Endothelial cell (in vitro differentiated cells): ENCODE measurements at places on chromosomes 7 and 10.

DNA sequence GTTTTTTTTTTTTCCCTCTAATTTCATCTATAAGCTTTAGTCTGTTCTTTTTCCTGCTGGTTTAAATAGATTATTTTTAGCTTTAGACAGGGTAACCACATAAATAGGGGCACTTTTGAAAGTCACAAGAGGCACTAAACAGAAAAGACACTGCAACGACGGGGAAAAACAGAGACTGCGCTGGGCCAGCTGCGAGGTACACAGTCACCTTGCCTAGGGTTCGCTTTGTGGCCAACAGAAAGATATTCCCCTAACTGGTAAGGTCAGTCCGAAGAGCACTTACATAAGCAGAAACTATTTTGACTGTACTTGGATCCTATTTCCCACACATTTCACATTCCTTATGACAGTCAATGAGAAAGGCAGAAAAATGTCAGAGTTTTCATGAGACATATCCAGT is 175.6 kb upstream of the PHF14 start:
- H3K4me3 ChIP-seq: no peak overlapping the region
- DNase-seq: no peak
- no peak overlapping the region for H3K27ac ChIP-seq
- H3K4me1 ChIP-seq: no peaks in the 10 kb centered on the region
- H3K36me3 ChIP-seq: no peaks in the 10 kb centered on the region

GRCh38 chr10:100767422-100767775 is 22.0 kb downstream of the PAX2 start:
- no peak for DNase-seq
- H3K4me1 ChIP-seq: peaks cover 34% of the 10 kb centered on the region

DNA sequence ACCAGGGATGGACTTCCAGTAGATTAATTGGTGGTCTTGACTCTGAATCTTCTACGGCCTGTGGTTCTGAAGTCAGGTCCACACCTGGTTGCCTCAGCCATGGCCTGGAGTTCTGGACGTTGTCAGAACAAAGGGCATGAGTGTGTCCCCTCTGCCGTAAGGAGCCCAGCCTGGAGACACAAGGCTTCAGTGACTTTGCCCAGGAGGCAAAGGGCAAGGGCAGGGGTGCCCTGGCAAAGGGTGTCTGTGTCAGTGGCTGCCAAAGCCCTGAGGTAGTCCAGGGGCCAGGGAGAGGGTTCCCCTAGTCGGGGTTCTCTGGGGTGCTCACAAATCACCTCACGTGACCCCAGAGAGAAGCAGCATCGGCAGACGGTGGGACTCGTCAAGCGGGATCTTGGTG is 273.2 kb upstream of the ZNF32 start:
- H3K27me3 ChIP-seq: peaks cover 6% of the 10 kb centered on the region
- H3K27ac ChIP-seq: no peak overlapping the region
- no peaks in the 10 kb centered on the region for H3K36me3 ChIP-seq
- DNase-seq: no peak
- H3K4me1 ChIP-seq: no peaks in the 10 kb centered on the region
- no peak overlapping the region for H3K4me3 ChIP-seq

- DNase-seq: no peak
- no peak overlapping the region for H3K27ac ChIP-seq
- H3K36me3 ChIP-seq: no peaks in the 10 kb centered on the region
- H3K27me3 ChIP-seq: peaks cover 1% of the 10 kb centered on the region
- H3K4me1 ChIP-seq: no peaks in the 10 kb centered on the region
- H3K4me3 ChIP-seq: no peak overlapping the region
Measured at GRCh38 chr10:92278996-92279696, 11.7 kb downstream of the CPEB3 start.

DNA sequence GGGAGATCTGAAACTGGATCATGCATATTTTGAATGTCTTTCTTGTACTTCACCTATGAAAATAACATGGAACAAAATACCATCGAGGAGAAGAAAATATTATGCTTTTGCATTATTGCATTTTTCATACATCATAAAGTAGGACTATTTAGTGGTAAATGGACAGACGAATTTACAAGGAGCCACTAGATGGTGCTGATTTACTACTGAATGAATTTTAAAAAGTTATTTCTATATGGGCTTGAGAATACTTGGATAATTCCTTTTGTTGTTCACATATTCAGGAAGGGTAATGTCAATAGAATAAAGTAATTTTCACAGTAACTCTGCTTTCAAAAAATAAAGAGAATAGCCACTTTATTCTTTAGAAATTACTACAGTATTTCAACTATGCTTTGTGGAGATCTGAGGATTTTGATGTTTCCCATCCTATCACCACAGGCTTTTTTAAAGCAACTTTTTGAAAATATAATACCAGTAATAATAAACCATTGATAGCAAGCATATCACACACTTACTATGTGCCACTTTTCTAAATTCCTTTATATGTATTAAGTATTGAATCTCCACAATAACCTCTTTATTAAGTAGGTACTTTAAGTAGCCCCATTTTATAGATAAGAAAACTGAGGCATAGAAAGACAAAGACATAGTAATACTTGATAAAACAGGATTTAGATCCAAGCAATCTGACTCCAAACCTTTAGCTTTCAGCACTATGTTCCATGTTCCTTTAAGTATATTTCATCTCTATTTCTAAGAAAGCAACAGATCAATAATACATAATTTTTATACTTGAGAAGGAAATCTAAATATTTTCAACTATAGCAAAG is 38.6 kb downstream of the NEBL start:
- DNase-seq: no peak
- no peak overlapping the region for H3K27ac ChIP-seq
- no peaks in the 10 kb centered on the region for H3K36me3 ChIP-seq
- no peaks in the 10 kb centered on the region for H3K4me1 ChIP-seq
- peaks cover 9% of the 10 kb centered on the region for H3K27me3 ChIP-seq

DNA sequence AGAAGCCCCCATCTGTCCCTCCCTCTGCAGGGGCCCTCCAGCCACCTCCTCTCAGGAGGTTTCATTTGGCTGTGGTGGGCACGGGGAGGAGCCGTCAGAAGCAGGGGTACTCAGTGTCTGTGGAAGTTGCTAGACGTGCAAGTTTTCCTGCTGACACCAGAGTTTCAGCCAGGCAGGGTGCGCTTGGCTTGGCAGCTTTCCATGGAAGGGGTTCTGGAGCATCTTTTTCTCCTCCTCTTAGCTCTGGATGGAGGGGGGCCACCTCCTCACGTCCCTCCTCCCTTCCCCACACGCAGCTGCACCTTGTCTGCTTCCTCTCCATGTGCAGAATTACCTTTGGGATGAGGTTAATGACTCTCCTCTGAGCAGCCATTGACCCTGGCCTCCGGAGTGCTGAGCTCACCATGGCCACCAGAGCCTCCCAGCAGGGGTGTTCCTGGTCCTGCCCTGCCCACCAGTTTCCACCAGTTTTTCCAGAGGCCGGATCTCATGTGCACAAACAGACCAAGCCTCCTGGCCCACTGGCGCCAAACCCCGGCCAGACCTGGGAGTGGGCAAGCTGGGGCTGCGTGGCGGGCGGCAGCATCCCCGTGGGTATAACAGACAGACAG is 579.8 kb upstream of the FOXK1 start:
- DNase-seq: no peak
- H3K27ac ChIP-seq: no peak overlapping the region
- H3K4me3 ChIP-seq: no peak overlapping the region
- peaks cover 8% of the 10 kb centered on the region for H3K36me3 ChIP-seq
- peaks cover 18% of the 10 kb centered on the region for H3K4me1 ChIP-seq
- H3K27me3 ChIP-seq: peaks cover 10% of the 10 kb centered on the region

GRCh38 chr10:75305675-75306074 is 69.9 kb upstream of the COMTD1 start:
- DNase-seq: no peak
- no peaks in the 10 kb centered on the region for H3K4me1 ChIP-seq
- no peak overlapping the region for H3K4me3 ChIP-seq
- no peak overlapping the region for H3K27ac ChIP-seq
- H3K27me3 ChIP-seq: no peaks in the 10 kb centered on the region
- H3K36me3 ChIP-seq: no peaks in the 10 kb centered on the region

- no peaks in the 10 kb centered on the region for H3K4me1 ChIP-seq
- H3K36me3 ChIP-seq: peaks cover 4% of the 10 kb centered on the region
- H3K4me3 ChIP-seq: no peak overlapping the region
- no peak overlapping the region for H3K27ac ChIP-seq
- no peak for DNase-seq
Measured at GRCh38 chr10:43419997-43420368, 11.0 kb upstream of the HNRNPF start.

- H3K27ac ChIP-seq: no peak overlapping the region
- peaks cover 2% of the 10 kb centered on the region for H3K27me3 ChIP-seq
- no peaks in the 10 kb centered on the region for H3K36me3 ChIP-seq
- no peaks in the 10 kb centered on the region for H3K4me1 ChIP-seq
- no peak overlapping the region for H3K4me3 ChIP-seq
Measured at GRCh38 chr10:60757420-60757895, 20.8 kb upstream of the CDK1 start.

DNA sequence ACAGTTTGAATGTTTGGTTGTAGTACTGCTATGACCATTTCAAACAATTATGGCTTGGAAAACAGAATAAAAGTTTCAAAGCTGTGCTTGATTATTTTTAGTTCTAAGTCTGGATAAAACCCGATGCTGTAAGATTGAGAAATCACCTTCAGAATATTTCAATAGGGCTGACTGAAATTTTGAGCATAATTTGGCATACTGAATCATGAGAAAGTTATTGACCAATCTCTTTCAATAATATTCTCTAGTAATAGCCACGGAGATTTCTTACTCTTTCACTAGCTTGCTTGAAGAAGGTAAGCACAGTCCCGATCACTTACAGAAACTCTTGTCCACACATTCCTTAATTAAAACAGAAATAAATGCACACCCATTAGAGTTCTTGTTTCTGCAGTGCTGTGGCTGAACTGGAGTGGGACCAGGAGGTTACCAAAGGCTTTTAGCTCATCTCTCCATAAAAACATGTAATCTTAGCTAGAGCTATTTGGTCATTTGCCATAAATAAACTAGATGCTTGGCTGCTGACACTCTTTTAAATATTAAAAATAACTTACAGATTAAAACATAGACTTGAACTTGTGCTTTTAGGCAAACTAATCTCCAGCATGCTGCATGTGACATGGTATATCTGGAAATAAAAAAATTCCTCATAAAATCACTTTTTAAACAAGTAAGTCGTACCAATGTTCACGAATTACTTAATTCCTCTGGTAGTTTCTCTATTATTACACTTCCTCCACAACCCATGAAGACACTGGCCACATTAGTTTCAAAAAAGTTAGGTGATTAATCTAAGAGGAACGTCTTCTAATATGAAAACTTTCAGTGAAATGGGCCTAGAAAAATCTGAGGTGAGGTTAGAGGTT is 97.8 kb downstream of the AGMO start:
- no peaks in the 10 kb centered on the region for H3K27me3 ChIP-seq
- H3K27ac ChIP-seq: no peak overlapping the region
- H3K4me3 ChIP-seq: no peak overlapping the region
- no peak for DNase-seq

DNA sequence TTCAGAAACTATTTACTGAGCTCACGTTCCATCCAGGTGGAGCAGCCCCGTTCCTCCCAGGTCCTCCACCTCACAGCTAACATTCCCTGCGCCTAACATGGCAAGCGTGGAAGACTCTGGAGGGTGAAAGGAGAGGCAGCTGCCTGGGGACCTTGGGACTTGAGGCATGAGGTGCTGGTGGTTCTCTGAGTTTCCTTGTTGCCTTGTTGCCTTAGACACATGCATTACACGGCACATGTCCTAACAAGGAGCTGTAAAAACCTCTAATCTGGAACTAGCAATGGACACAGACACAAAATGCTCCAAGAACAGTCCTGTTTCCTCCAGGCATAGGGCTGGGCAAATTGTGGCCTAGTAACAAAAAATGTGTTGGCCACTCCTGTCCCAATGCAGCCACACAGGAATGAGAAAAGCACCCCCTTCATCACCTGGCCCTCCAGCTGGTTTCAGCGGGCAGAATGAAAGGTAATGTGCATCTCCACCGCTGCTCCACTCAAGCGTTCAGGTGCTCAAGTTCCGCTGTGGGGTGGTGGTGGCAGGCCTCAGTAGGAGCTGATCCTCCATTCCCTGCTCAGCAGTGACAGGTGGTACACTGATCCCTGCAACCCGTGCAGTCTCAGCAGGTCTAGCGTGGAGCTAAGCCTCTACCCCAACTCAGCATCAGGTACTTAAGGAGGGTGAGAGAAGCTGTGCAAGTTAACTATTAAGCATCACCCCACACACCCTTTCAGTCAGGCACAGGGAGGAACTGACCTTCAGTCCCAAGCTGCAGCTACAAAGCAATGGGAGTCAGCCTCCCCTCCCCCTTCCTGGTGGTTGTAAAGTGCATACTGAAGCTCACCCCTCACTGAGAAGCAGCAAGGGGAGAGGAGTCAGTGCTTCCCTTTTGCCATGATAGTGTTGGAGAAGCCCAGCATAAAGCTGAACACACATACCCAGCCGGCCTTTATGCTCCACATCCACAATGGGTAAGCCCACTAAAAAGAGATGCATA is 382.8 kb downstream of the SDK1 start:
- H3K4me3 ChIP-seq: no peak overlapping the region
- H3K27me3 ChIP-seq: no peaks in the 10 kb centered on the region
- no peak for DNase-seq
- H3K4me1 ChIP-seq: no peaks in the 10 kb centered on the region

DNA sequence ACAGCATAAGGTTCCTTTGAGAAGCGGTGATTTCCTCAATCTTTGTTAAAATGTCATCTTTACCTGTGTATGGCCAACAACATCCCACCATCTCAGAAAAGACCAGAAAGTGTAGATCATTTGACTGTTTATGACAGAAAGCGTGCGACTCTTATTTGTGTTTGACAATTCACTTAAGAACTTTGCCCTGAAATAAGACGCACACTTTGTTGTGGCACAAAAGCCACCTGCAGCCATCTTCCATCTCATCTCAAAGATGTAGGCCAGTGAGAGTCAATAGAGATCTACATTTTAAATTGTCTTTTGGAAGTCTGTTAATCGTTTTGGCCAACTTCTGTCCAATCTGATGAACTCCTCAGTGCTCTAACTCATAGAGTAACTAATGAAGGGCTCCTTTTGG is 114.0 kb downstream of the CALN1 start:
- peaks cover under 1% of the 10 kb centered on the region for H3K27me3 ChIP-seq
- H3K27ac ChIP-seq: no peak overlapping the region
- DNase-seq: no peak
- no peak overlapping the region for H3K4me3 ChIP-seq
- peaks cover 6% of the 10 kb centered on the region for H3K4me1 ChIP-seq
- no peaks in the 10 kb centered on the region for H3K36me3 ChIP-seq

- no peak overlapping the region for H3K27ac ChIP-seq
- H3K36me3 ChIP-seq: no peaks in the 10 kb centered on the region
- H3K4me3 ChIP-seq: no peak overlapping the region
- H3K27me3 ChIP-seq: peaks cover 18% of the 10 kb centered on the region
- no peak for DNase-seq
Measured at GRCh38 chr7:128833148-128833945, 3.1 kb downstream of the FLNC start.

GRCh38 chr10:117457071-117457810 is 82.0 kb upstream of the PDZD8 start:
- H3K4me1 ChIP-seq: peaks cover 14% of the 10 kb centered on the region
- H3K27me3 ChIP-seq: peaks cover 4% of the 10 kb centered on the region
- peaks cover 10% of the 10 kb centered on the region for H3K36me3 ChIP-seq
- H3K4me3 ChIP-seq: no peak overlapping the region
- no peak for DNase-seq
